ENCODE measurements at places on chromosomes 2 and 18.

GRCh38 chr2:144529841-144530240 lies 9.9 kb upstream of the ZEB2 start:
- no peak for DNase-seq

DNA sequence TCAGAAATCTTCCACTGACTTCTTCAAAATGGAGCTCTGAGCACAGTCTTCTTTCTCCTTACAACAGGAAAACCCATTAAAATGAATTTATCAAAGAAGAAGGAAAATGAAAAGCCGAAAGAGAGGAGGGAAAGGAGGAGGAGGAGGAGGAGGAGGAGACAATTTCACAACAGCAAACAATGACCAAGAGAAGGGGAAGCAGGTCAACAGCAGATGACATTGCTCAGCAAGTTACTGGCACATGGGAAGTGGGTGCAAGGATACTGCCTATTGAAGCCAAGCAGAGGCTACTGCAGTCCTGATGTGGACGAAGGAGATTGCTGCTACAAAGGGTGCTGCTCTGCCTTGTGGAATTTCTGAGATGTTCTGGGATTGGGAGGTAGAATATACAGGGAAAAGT lies 268.2 kb upstream of the FBXO11 start:
- no peak for DNase-seq

GRCh38 chr18:63997041-63997440 lies 27.2 kb downstream of the SERPINB8 start:
- no peak for DNase-seq

GRCh38 chr2:159149747-159150146 lies 136.8 kb downstream of the WDSUB1 start:
- no peak for DNase-seq

DNA sequence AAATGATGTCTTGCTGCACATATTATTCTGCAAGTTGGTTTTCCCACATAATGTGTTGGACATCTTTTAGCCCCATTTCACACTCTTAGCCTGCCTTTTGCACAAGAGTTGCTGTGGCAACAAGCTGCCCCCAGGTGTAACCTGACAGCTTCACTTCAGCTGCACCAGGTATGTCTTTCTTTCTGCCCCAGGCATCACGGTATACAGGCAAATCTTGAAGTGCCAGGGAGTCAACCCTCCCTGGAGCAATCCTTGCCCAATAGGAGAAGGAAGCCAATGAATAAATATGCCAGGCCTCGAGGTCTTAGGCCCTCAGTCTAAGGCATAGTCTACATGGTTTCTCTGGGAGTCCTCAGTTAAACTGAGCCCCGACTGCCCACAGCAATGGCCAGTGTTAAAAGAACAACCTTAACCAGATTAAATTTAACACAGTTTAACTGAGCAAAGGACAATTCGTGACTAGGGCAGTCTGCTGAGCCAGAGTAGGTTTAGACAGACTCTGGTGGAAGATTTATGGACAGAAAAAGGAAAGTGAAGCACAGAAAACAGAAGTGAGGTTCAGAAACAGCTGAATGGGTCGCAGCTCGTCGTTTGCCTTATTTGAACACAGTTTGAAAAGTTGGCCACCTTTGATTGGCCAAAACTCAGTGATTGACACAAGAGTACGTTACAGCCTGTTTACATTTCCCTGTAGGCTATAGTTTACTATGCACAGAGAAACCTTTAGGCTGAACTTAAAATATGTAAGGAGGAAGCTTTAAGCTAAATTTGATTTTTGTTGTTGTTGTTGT lies 32.0 kb upstream of the C1QL2 start:
- DNase-seq: no peak

DNA sequence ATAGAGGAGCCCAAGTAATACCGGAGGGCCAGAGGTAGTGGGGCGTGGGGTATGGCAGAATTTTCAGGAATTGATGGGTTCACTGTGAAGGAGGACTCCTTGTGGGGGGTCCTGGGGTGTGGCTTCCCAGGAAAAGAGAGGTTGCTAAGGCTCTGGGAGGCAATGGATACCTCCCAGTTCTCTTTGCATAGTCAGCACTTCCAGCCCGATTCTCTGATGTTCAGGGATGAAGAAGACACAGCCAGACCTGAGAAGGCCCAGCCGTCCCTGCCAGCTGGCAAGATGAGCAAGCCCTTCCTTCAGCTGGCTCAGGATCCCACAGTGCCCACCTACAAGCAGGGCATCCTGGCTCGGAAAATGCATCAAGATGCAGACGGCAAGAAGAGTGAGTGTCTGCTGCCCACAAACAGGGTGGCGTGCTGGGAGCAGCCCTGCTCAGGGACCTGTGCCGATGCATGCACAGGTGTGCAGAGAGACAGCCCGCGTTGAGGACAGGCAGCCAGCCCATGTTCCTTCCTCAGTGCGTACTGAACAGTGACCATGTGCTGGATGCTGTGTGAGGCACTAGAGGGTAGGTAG lies 22.2 kb downstream of the PSD4 start:
- no peak for DNase-seq

GRCh38 chr2:49598231-49598630 lies 443.9 kb upstream of the FSHR start:
- DNase-seq: no peak

Measured in activated naive CD4-positive, alpha-beta T cell (primary cell).